ENCODE measurements at places on chromosomes 6 and 20. TPM values are rescaled to one million over a fixed set of nuclear protein-coding genes. Genes with fewer than 3 reads are reported as not detected.

GRCh38 chr6:113331021-113331420, 526.1 kb upstream of the MARCKS start:
- no peak for DNase-seq

DNA sequence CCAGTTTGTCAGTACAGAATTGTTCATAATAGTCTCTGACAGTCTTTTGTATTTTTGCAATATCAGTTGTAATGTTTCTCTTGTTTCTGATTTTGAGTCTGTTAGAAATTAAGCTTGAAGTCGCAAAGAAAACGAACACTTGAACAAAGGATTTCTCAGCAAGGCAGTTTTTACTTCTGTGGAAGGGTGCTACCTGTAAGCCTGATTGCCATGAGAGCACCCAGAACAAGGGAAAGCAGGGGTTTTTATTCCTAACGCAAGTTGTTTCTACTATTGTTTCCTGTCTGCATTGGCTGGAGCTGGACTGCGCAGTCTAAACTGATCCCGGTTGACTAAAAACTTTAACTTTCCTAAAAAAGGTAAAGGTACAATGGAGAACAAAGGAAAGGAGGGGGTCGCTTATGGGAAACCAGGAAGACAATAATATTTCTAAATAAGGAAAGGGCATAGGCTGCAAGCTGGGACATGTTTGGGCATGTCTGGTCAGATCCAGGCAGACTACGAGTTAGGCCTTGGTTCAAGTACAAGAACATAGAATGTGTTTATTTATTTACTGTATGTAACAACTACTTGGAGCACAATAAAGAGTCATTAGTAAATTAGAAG, 28.5 kb downstream of the HLA-B start:
- DNase-seq: no peak

GRCh38 chr6:158801655-158802294, 17.4 kb downstream of the EZR start:
- no peak for DNase-seq

DNA sequence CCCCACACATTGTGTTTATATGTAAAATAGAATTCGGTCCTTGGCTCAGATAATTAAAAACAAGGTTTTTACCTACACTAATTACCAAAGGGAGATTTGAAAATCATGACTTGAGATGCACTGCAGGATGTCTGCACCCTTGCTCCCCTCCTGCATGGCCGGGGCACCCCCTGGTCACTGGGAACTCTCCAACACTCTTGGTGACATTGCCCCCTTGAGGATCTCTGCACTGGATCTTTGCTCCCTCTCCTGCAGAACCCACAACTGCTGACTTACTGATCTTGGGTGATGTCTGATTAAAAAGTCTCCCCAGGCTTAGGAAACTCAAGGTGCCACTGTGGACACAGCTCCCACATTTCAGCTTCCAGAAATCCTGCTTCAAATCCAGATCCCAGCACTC, 17.1 kb upstream of the CSNK2A1 start:
- DNase-seq: no peak

GRCh38 chr6:14705841-14706377, 540.0 kb upstream of the JARID2 start:
- DNase-seq: no peak

DNA sequence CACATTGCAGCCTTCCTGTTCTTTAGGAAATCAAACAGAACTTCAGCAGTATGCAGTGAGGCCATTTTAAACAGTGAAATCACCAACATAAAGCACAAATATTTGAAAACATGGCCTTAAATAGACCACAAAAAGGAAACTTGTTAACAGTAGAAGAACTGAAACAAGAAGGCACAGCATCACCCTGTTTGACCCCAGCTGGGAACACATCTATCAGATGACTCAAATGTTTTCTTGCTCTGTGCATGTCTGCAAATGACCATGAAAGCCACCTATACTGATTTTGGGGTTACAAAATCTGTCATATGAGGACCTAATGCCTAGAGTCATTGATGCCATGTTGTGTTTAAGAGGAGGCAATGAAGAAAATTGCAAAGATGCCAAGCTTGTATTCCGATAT, 123.8 kb upstream of the ADGRF1 start:
- DNase-seq: no peak

DNA sequence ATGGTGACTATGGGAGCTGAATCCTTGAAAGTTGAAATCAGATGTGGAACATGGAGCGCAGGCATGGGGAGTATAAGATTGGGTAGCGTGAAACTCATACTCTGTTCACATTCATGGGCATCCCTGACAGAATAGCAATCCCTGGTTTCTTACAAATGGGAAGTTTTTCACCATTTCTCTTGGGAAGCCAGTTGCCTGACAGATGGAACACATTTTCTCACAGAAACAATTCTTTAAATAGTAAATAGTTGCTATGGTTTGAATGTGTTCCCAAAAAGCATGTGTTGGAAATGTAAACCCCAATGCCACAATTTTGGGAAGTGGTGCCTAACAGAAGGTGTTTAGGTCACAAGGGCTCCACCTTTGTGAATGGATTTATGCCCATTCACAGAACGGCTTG, 262.8 kb upstream of the HS3ST5 start:
- no peak for DNase-seq

DNA sequence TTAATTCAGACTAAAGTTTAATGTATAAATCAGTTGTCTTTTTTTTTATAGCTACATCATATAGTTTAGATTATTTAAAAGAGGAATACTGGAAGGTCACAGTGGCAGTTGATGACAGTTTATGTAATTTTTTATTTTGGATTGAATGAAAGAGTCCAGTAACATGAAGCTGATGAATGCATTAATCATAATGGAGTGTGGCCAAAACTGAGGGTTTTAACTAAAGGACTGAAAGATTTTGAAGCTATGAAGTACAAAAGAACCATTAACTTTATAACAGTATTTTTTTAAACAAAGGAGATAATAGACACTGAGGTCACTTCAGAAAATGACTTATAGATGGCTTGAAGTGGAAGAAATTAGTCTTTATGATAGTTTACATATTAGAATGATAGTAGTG, 41.3 kb downstream of the TRMT11 start:
- no peak for DNase-seq

DNA sequence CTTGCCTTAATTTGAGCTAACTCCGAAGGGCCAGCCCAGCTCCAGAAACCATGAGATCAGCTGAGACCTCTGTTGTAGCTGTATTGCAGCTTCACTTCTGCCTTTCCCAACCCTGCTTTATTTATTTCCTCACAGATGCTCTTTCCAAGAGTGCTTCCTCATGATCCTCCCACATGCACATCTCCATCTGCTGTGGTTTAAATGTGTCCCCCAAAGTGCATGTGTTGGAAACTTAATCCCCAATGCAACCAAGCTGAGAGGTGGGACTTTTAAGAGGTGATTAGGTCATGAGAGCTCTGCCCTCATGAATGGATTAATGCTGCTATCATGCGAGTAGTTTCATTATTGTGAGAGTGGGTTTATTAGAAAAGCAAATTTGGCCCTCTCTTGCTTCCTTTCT, 164.4 kb upstream of the TAB2 start:
- no peak for DNase-seq

GOPC gene
- total RNA-seq: 20.0 TPM

GRCh38 chr20:62642051-62642665, at the start of gene SLCO4A1:
SLCO4A1 (plus strand) TSS chr20:62642503; CDS start chr20:62656455, 13,952 bp downstream.
- no peak for DNase-seq

DNA sequence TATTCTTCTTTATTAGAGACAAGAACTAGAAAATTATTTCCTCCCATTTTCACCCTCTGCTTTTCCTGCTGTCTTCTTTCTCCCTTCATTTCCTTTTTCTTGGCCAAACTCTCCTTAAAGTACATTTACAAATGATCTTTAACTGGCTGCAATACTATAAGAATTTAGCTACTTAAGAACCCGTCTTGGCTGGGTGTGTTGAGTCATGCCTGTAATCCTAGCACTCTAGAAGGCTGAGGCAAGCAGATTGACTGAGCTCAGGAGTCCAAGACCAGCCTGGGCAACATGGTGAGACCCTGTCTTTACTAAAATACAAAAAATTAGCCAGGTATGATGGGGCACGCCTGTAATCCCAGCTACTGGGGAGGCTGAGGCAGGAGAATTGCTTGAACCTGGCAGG, 39.3 kb upstream of the SRPK1 start:
- DNase-seq: no peak

GRCh38 chr6:142387997-142388815, 86.4 kb downstream of the ADGRG6 start:
- DNase-seq: no peak

DNA sequence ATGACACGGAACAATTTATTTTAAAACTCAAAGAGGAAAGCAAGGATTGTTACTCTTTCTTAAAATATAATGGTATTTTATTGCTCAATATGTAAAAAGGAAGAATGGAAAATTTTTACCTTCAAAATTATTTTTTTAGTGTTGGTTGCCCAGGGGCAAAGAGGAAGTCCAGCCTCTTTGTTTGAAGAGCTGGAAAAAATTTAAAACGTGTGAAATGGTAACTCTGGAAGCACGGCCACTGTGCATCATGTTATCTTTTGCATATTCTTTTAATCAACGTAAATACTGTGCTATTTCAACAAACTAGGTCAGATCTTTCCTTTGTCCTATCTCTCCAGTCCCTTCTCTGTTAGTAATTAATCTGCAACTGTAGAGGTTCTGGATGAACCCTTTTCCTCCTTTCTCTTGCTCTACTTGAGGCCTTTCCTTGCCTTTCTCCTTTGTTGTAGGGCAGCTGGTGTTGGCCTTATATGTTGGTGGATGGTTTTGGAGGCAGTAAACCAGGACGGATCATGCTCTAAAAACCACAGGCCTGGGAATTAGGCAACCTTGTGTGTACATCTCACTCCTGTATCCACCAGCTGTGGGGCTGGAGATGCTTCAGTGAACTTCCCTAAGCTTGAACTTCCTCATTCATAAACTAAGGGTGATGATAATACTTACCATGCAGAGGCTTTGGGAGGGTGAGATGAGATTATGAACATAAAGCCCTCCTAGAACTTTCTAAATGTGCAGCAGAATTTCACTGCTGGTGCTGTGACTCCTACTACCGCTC, 143.3 kb downstream of the PRL start:
- DNase-seq: peak; percentile 59

Measured in kidney epithelial cell (primary cell).